ENCODE measurements at places on chromosomes 6 and 20. TPM values are rescaled to one million over a fixed set of nuclear protein-coding genes. Genes with fewer than 3 reads are reported as not detected.

GRCh38 chr6:121771937-121772720 lies 336.7 kb downstream of the GJA1 start:
- no peak for DNase-seq

DNA sequence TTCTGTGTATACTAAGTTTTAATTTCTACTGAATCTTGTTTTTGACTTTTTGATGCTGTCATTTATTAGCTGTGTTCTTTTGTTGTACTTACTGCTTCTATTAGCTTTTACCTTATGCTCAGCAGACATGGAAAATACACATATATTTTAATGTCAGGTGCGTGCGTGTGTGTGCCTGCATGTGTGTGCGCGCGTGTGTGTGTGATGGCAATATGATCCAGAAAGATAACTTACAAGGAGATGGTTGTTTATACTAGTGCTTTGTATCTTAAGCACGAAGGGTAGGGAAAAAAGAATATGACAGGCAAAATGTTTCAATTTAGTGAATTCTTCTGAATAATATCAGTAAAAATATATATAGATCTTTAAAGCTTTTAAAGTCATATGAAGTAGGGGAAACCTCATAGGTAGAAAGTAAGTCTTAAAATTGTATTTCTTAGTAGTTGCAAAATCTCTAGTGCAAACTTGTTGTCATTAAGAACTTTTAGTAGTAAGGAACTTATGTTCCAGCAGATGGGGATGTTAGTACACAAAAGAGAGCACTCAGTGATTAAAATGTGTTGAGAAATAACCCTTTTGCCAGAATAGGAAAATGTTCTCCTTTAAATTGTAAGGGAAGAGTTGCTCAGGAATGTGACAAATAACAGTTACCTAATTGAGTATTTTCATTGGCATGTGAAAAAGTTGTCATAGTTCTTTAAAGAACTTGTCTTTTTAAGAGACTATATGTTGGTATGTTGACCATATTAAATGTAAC lies 13.2 kb downstream of the QKI start:
- DNase-seq, result peak; percentile 44

The CRIP3 gene
- 10.0 TPM for total RNA-seq

DNA sequence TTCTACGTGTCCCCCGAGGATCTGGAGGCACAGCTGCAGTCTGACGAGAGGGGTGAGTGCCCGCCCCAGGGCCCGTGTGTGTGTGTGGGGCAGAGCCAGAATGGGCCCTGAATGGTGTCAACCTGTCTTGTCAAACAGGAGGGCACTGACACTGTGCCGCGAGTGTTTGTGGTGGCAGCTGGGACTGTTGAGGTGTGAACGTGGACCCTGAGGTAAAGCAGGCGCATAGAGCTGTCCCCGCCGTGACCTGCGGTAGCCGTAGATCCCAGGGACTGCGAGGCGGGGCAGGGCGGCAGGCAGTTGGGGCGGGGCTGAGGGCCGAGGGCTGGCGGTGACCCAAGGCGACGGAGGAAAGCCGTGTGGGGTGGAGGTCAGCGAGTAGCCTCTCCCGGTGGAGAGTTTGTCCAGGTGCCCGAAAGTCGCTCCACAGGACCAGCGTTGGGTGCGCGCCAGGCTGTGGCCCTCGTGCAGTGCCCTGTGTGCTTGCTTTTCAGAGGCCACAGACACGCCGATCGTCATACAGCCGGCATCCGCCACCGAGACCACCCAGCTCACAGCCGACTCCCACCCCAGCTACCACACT lies 25.2 kb downstream of the UCKL1 start:
- DNase-seq, result no peak

DNA sequence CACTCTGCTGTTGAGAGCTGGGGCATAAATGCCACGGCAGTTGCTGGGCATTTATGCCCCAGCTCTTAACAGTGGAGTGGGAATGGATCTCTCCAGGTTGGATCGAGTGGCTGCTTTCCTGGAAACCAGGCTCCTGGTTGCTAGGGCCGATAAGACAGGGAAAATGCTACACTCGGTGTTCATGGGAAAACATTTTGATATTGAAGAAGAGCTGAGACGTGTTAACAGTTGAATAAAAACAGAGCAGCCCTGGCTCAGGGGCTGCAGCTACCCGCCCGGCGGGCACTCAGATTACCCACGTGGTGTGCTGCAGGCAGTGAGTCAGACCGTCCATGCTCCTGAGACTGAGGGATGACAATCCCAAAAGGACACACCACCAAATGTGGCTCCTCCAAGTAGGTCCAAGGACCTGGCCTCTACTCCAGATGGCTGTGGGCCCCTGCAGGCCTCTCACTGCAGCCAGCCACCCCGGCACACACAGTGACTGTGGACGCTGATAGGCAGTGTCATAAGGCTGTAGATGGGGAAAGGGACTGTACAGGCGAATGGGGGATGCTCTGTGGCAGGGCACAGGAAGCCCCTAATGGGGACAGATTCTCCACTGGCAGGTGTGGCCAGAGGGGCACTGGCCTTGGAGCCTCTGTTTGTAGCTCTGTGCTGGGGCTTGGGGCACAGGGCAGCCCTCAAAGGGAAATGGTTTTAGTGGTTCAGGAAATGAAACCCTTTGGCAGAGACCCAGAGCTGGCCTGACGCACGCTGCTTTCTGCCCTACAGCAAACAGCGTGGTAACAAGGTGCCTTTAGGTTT lies 237.8 kb downstream of the LY86 start:
- peak; percentile 57 for DNase-seq

The NKX2-2 gene
- not detected for total RNA-seq

GRCh38 chr6:26205625-26206574 lies 118.7 kb downstream of the HFE start:
- peak; percentile 32 for DNase-seq

DNA sequence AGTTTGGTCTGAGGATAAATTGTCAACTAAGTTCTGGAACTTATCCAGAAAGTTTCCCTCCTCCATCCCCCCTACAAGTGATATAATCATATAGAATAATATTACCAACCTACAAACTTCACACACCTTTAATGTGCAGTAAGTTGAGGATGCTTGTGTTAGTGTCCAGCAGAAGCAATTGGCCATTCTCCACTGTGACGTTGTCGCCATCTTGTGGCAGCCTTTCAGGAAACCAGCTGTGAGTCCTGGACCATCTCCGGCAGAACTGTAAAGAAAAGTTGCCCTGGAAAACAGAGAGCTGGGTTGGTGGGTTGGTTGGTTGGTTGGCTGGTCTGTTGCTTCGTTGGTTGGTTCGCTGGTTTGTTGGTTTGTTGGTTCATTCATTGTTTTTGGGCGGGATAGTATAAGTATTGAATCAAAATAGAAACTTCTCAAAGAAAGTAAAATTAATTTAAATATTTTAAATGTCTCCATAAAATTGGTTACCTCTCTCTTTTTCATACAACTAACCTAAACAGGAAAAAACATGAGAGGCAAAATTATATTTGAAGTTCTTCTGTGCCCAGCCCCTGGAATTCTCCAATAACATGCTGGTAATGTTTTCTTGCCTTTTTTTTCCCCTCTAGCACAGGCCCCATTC lies 127.5 kb downstream of the PKHD1 start:
- no peak for DNase-seq

The LRRN4 gene
- total RNA-seq, result 0.23 TPM

GRCh38 chr6:24009319-24009718 lies 116.7 kb upstream of the NRSN1 start:
- no peak for DNase-seq

DNA sequence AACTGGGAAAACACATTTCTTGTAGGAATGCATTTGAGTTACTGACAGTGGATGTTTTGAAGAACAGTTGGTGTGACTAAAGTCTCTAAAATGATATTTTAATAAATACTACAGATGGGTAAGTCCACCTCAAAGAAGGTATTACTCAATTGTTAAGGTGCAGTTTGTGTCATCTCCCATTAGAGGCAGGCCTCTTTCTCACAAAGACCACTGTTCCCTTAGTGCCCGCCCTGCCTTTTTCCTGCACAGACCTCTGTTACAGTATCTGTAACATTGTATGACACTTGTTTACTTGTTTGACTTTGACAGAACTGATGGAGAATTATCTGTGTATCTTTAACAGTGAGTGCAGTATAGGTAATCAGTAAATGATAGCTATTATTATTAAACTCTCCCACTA lies 5.2 kb upstream of the CRIP3 start:
- no peak for DNase-seq

The OPRM1 gene
- not detected for total RNA-seq

The CRISP2 gene
- total RNA-seq, result not detected

GRCh38 chr6:27977387-27977786 lies 20.3 kb downstream of the OR2B6 start:
- no peak for DNase-seq

DNA sequence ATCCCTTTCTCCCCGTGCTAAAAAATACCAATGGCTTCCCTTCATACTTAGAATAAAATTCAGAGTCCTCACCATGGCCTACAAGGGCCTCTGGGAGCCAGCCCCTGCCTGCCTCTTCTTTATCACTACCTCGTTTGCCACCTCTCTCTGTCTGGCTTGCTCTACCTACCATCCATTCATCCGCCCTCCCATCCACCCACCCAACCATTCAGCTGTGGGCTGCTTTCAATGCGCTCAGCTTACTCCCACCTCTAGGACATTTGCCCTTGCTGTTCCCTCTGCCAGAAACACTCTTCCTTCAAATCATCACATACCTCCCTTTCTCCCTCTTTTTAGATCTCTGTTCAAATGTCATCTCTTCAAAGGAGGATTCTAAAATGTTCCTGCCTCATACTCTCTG lies 44.4 kb downstream of the PACSIN1 start:
- DNase-seq, result no peak

GRCh38 chr6:154157082-154157481 lies 118.0 kb downstream of the OPRM1 start:
- DNase-seq, result no peak

DNA sequence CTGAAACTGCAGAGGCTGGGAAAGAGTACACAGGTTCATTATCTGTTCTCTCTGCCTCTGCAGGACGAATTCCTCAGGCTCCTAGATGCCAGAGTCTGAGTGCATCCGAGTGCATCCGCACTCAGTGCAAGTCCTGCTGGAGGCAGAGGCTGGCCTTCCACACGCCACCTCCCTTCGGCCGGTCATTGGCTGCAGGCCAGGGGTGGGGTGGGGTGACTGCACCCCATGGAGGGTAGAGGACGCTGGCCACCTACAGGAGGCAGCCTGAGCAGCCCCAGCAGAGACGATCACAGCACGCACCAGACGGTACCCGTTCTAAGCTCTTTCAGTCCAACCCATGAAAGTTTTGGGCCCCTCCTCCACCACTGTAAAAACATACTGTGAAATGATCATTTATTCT lies 11.7 kb downstream of the SFT2D1 start:
- no peak for DNase-seq

DNA sequence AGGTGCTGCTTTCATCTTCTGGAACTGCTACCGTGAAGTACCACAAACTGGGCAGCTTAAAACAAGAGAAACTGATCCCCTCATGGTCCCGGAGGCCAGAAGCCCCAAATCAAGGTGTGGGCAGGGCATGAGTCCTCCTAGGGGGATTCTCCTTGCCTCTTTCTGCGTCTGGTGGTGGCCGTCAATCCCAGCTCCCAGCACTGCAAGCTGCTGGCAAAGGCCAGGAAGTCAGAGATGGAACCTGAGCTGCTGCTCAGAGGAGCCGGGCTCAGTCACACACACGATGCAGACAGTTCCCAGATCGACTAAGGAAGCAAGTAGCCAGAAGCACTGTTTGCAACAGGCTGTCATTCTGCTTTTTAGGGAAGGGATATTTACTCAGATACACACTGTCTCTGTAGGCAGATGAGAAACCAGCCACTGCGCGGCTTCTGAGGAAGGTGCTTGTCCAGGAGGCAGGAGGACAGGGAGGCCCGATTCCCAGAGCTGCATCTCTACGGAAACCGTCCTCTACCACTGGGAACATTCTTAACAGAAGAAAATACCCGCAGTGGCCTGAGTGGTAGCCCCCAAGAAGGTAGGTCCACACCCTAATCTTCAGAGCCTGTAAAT lies 15.5 kb downstream of the BHLHE23 start:
- DNase-seq, result no peak

GRCh38 chr20:10846766-10847165 lies 173.0 kb upstream of the JAG1 start:
- DNase-seq, result no peak

- DNase-seq, result no peak
These were observed 120.4 kb downstream of the RNF144B start for GRCh38 chr6:18507561-18507960.

GRCh38 chr6:27861276-27861840 lies 50.8 kb downstream of the OR2B2 start:
- no peak for DNase-seq

DNA sequence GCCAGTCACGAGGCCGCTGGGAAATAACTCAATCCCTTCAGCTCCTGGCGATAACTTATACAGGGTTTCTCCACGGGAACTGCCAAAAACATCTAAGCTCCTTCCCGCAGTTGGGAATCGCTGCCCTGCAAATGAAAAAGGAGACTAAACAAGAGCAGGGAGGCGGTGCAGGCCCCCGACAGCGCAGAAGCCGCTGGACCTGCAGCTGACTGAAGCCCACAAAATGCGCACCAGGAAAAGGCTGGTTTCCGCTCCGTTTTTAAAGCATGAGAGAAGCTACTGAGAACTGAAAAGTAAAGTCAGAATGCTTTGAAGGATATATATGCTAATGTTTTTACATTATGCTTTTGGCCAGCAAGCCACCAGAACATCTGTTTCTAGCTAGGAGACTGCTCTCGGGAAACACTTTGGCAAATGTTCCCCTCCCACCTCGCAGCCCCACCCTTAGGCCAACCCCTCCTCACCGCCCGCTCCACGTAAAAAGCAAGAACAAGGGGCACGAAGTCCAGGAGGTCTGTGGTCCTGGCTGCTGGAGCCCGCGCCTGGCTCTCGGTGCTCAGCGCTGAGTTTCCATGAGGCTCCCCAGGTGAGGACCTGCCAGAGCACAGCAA lies 90.5 kb downstream of the SOD2 start:
- no peak for DNase-seq

The C20orf202 gene
- total RNA-seq, result not detected

DNA sequence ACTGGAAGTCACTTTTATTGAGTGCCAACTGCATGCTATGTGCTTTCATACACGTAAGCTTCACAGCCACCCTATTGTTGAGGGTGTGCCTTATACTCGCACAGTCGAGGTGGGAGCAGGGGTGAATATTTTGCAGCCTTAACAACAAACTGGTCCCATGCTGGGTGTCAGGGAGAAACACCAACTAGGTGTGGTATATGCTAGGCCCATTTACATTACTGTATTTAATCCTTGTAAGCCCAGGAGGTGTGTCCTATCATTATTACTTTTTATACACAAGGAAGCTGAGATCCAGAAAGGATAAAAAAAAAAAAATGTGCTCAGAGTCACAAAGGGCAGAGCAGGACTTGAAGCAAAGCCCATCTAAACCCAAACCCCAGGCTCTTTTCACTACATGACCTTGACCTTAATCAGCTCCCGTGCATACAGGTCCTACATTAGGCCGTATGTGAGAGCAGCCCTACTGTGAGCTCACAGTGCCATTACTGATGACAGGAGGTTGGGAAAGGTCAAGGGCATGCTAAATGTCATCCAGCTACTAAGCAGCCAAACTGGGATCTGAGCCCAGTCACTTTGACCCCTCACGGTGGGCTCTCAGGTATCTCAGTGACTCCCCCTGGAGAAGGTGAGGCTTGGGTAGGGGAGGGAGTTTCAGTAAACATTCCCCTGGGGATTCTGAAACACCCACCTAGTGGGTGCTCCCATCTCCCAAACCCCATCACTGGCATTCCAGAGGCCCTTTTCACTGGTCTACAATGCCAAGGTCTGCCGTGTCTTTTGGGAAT lies 61.7 kb downstream of the BFSP1 start:
- DNase-seq, result no peak

Data from PC-9 (cell line).